ENCODE measurements at places on chromosomes 5 and 9.

GRCh38 chr9:97853844-97854695 lies 1.0 kb downstream of the FOXE1 start:
- no peak for DNase-seq

GRCh38 chr9:92146610-92147009 lies 31.4 kb upstream of the SPTLC1 start:
- no peak for DNase-seq

GRCh38 chr5:42399702-42400101 lies 23.5 kb upstream of the GHR start:
- DNase-seq: no peak

DNA sequence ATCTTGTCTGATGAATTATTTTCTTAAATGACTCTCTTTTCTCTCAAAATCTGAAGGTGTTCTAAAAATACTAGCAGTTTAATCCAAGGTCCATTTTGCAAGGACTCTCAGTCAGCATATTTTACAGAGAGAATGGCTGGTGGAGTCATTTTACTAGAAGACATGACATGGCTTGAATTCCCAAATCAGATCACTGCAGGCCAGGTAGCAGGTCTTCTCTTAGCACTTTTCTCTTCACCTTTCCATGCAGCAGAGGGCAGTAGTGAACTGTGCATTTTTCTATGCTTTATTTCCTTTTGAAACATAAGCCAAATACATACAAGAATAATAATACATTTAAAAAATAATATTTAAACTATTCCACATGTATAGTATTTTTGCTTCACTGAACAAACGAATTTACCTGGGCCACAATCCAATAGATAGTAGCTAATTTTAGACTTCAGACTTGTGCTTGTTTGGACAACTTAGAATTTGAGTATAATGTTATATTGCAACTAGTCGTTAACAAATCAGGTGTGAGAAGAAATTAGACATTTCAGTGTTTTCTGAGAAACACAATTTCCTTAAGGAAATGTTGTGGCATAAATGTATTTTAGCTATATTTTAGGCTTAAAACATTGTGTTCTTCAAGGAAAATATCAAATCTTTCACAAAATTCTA lies 289.4 kb upstream of the DAB2 start:
- peak; percentile 38 for DNase-seq

DNA sequence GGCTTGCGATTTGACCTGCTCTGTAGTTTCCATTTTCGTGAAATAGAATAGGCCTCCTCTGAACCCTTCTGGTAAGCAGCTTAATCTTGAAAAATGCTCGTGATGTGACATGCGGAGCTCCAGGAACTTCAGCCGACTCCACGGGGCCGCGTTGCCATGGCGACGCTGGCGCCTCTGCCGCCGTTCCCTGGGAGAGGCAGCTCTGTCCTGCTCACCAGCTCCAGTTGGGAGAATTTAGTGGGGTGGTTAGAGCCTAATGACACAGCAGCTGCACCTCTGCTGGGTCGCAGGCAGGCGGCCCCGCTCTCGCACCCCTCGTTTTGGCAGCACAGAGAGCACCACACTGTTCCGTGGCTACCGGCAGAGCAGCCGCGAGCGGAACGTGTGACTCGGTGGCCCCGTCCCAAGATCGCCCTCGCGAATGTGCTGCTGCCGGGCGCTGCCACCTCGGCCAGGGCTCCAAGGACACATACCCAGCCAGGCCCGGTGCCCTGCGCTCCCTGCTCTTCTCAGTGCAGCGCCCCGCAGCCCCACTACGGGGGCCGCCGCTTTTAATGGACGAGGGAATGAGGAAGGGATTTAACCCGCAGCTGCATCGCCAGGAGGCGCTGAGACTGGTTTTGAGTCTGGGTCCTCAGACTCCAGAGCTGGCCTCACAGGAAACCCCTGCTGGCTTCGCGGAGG lies 131.2 kb upstream of the LMX1B start:
- DNase-seq: peak; percentile 78
